ENCODE measurements at places on chromosomes 16 and 17. TPM values are rescaled to one million over a fixed set of nuclear protein-coding genes. Genes with fewer than 3 reads are reported as not detected.

DNA sequence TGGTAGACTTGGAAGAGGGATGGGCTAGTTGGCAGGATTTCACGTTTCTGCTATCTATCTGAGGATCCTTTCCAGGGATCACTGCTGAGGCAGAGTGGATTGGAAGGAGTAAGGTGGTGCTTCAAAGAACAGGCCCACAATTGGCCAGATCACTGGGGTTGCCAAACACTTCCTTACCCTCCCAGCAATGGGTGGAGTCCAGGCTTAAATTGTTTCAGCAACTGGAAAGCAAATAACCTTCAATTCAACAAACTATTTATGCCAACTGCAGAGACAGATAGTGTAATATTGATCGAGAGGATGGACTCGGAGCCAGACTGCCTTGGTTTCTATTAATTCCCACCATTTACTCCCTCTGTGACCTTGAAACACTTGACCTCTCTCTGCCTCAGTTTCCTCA lies 2.1 kb downstream of the ARRB2 start:
- no peak for DNase-seq

WFDC1 gene
- 2.0 TPM for total RNA-seq

SNAI3 gene
- total RNA-seq, result 3.8 TPM

GRCh38 chr17:77670173-77670572 lies 288.3 kb upstream of the TNRC6C start:
- no peak for DNase-seq

ADAD2 gene
- not detected for total RNA-seq

GRCh38 chr17:46865100-46865499 lies 13.7 kb downstream of the WNT9B start:
- DNase-seq, result no peak

DNA sequence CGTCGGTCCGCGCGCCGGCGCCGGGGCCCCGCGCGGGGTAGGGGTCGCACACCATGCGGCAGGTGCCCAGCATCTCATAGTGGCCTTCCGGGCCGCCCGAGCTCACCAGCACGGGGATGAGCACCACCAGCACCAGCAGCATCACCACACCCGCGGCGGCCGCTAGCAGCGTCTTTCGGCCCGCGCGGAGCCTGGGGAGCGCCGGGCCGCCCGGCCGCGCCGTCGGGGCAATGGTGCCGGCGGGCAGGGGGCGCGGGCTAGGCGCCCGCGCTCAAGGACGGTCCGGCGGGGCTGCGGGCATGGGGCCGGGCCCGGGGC lies 237 bp downstream of the C1QL1 start:
- DNase-seq, result no peak

- no peak for DNase-seq
Observed at GRCh38 chr16:63496282-63496681, 1460.0 kb upstream of the CDH8 start.

All from left ventricle myocardium superior (tissue), 1 donor.